Heart right ventricle (tissue), 16 donors: ENCODE measurements at places on chromosomes 3 and 15. TPM values are rescaled to one million over a fixed set of nuclear protein-coding genes. Genes with fewer than 3 reads are reported as not detected.

The CPNE9 gene
- total RNA-seq, result not detected

DNA sequence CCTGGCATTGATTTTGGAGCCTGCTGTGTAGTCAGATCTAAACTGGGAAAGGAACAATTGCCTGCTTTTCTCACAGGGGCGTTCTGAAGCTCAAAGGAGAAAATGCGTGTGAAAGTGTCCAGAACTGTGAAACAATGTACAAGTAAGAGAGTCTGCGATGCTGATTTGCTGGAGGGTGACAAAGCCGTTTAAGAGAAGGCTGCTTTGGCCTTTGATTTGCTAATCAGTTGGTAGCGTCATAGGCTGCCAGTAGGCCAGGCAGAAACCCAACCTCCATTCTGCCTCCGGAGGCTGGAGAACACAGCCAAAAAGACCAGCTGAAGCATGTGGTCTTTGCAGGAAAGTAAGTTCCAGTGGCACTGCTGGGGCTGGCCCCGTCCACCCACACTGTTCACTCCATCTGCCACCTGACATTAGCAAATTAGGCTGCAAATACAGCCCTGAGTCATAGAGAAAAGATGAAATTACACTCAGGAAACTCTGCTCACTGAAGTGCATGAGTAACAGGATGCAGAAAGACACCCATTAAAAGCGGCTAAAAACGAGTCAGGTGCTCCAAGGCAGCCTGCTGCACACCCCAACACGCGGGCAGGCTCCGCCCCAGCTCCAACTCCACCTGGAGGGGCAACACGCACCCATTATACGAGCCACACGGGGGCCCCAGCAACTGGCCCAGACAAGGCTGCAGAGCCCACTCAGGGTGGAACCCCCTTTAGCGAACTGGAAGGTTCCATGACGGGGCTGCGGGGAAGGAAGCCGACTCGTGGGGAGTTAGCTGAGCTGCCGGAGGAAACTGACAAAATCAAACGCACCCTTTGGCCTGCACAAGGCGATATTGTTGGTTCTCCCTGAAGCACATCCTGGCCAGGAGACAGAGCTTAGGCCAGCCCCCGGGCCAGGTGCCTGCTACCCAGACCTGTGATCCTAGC lies 31.6 kb downstream of the ZDHHC19 start:
- no peaks in the 10 kb centered on the region for H3K36me3 ChIP-seq
- no peaks in the 10 kb centered on the region for H3K4me1 ChIP-seq
- no peak overlapping the region for H3K27ac ChIP-seq
- H3K27me3 ChIP-seq, result no peaks in the 10 kb centered on the region
- no peak overlapping the region for H3K4me3 ChIP-seq
- DNase-seq, result no peak

- no peaks in the 10 kb centered on the region for H3K27me3 ChIP-seq
- peak overlapping the region; percentile 96 for H3K27ac ChIP-seq
- DNase-seq, result no peak
- peak overlapping the region; percentile 46 for H3K4me3 ChIP-seq
These were observed 2.5 kb downstream of the NBEAL2 start for GRCh38 chr3:46981932-46982471.

The SPINT1 gene
- total RNA-seq, result 0.24 TPM

The KLHL6 gene
- total RNA-seq, result 0.89 TPM

- peaks cover 10% of the 10 kb centered on the region for H3K4me1 ChIP-seq
- no peaks in the 10 kb centered on the region for H3K27me3 ChIP-seq
- no peak overlapping the region for H3K27ac ChIP-seq
- no peak for DNase-seq
- no peak overlapping the region for H3K4me3 ChIP-seq
These were observed 130.2 kb upstream of the ANKRD28 start for GRCh38 chr3:15927969-15928368.

The WDR72 gene
- not detected for total RNA-seq
